ENCODE measurements at places on chromosomes 6 and 20.

DNA sequence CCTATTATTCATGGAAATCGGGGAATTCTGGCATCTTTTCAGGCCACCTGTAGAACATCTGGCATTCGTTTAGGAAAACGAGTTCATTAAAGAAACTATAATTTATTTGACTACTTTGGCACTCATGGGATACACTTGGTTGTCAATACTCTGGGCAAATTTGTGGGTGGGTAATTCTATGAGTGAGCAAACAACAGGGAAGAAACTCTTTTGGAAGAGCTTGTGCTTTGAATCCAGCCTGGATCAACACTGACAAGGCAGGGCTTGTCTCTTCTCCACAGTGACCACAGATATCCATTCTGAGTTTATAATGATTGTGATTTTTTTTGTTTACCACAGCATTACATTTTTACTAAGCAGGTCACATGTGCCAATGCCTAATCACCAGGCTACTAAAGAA is 394.7 kb downstream of the THBS2 start:
- DNase-seq: no peak

- no peak for DNase-seq
Observed at GRCh38 chr6:11798096-11798495, 19.5 kb upstream of the ADTRP start.

DNA sequence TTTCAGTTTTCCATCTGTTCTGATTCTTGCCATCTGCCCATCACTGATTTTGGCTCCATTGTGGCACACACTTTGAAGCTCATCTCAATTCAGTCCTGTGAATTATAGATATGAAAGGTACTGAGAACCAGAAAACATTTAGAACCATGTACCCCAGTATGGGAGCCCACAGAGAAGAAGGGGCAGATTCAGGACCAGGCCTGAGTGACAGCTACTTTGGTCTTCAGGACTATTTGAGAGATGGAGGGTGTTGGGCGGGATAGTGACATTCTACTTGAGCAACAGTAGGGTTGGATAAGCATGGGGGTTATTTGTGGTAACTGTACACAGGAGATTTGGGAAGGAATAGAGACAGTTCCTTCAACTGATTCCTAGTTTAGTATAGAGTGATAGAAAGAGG is 259.2 kb upstream of the MANEA start:
- no peak for DNase-seq

GRCh38 chr6:113818578-113818977 is 38.6 kb upstream of the MARCKS start:
- no peak for DNase-seq

GRCh38 chr20:55143601-55144000 is 668.2 kb downstream of the DOK5 start:
- DNase-seq: no peak

- DNase-seq: no peak
Observed at GRCh38 chr6:111417181-111417585, 65.8 kb downstream of the REV3L start.

- DNase-seq: no peak
Observed at GRCh38 chr6:170423814-170424603, 117.5 kb downstream of the FAM120B start.

DNA sequence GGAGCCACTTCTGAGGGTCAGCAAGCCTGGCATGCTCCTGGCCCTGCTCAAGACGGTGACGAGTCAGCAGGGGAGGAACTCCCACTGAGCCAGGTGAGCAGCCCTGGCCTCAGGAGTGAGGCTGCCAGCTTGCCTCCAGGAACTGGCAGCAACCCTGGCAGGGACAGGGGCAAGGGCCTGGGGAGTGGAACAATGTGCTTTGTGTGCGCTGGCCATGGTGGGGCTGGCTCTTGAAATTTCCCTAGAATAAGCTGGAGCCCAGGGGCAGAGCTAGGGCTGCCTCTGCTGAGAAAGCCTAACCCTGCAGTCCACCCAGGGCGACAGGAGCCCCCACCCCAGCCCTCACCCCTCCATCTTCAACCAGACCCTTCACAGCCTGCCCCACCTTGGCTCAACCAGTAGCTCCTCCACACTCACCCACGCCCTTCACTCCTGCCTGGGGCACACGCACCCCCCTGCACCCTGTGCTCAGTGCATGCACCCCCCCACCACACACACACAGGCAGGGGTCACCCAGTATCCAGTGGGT is 88.0 kb downstream of the MRPL14 start:
- no peak for DNase-seq

- DNase-seq: no peak
Observed at GRCh38 chr6:55888917-55889316, 13.5 kb upstream of the BMP5 start.

DNA sequence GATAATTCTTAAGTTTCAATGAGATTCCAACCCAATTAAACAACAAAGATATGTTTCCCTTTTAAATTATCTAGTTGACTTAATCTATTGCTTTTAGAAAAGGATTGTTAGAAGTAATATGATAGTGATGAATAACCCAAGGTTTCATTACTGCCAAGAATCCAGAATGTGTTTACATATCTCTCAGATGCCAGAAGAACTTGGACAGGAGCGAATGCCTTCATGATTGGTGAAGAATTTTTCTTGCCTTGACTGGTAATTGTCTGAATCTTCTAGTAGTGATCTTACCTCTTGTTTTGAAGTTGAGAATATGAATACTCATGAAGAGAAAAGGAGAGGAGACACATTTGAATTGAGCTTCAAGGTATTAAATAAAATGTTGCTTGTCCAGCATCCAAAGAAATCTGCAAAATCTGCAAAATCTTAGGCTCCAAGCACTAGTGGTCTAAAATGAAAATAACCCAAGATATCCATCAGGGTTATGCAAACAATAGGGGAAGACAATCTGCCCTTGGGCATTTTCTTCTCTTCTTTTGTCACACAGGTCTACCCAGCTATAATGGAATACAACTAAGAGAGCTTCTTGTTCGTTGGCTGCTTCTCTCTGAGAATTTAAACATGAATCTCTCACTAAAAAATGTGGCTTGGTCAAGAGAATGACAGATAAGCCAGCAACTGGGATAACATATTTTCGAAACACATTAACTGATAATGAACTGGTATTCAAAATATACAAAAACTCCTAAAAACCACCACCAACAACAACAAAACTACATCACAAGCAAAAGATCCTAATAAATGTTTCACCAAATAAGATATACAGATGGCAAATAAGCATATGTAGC is 928.9 kb downstream of the EYS start:
- no peak for DNase-seq

DNA sequence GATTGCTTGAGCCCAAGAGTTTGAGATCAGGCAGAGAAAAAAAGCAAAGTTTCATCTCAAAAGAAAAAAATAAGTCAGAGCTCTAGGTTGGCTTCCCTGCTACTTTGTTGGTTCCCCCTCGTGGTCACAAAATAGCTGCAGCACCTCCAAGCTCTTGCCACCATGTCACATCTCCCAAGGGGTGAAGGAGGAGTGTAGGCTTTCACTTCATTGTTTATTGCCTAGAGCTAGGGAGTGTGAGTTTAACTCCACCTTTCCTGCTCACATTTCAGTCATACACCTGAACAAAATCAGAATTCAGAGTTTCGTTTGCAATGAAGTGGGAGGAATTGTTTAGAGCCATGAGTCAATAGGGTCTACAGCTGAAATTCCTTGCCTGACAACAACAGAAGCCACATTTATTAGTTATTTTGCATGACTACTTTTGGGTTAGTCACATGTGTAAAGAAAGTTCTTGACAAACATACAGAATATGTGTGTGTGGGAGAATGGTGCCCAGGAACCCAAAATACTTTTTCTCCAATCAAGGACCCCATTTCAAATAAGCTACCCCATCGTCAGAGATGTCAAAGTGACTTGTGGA is 56.2 kb upstream of the UFL1 start:
- DNase-seq: no peak

DNA sequence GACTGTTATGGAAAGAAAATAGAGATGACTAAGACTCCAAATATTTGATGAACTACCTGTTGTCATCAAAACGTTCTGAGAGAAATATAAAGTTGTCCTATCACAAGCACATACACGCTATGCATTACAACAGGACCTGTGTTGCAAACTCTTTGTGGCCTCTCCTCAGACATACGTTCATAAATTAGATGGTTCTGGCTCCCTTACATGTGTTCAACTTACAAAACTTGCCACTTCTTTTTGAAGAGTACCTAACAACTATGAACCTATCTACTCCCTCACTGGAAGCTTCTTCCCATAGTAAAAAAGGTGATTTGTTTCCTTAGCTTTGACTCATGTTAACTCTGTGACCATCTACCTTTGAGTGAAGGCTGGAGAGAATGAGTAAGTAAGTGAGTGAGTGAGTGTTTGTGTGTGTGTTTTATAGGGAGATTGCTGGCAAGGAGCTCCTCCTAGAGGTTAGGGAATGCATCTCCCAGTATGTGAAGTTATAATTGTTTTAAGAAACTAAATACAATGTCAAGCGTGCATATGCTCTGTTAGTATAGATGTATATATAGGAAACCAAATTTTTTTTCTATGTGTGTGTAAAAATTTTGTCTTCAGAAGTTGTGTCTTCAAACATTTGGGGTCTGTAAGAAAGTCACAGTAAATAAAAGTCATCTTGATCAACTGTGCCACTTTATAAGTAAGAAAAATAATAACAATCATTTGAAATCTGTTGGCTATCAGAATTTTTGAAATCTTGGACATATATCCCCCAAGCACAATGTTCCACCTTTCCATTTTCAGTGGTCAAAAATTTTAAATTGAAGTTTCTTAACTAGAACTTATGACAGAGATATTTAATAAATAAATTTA is 1211.1 kb upstream of the GJE1 start:
- DNase-seq: no peak

DNA sequence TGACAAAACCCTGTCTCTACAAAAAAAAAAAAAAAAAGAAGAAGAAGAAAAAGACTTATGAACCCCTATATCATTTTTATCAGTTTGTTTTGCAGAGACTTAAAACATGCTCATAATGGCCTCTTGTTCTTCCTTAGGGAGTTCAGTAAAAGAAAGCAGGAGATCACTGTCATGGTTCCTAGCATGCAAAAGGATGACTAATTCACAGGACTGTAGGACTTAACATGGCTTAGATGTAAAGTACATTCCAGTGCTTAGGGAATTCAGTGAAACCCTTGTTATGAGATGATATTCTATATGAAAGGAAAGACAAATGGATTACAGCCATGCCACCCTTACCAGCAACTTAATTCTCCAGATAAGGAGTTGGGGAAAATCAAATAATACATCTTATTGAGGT is 29.5 kb downstream of the EEF1A1 start:
- DNase-seq: no peak

DNA sequence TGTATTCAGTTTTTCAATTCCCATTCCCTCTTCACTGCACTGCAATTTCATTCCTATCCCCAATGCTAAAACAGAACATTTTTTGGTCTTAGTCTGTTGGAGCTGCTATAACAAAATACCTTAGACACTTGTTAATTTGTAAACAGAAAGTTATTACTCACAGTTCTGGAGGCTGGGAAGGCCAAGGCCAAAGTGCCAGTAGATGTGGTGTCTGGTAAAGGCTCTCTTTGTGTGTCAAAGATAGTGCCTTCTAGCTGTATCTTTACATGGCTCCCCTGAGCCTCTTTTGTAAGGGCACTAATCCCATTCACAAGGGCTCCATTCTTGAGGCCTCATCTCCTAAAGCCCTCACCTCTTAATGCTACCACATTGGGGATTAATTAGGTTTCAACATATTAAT is 40.0 kb downstream of the PHIP start:
- DNase-seq: no peak

DNA sequence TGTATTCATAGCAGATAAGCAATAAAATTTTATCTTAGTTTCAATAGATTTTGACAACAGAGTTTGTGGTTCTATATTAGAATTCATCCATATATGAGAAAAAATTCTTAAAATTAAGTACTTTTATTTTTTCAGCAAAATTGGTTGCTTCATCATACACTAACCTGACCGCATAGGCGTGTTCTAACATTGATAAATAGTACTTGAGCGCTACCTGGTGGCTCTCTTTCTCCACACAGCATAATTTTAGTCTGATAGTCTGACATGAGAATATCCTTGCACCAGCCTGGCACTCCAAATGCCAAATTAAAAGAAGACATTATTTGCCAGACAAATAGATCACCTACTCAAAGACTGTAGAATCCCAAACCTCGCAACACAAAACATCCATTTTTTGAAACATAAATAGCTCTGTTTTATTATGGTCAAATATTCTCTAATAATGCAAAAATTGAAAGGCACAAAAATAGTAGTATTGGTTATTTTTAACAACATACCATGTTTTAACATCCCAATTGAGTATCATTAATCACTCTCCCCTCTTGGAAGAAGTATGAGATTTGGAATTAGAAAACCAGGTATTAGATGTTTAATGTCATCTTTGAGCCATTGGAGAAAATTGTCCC is 33.0 kb upstream of the FILIP1 start:
- peak; percentile 22 for DNase-seq

GRCh38 chr20:13260650-13261279 is 39.7 kb downstream of the ISM1 start:
- DNase-seq: no peak

DNA sequence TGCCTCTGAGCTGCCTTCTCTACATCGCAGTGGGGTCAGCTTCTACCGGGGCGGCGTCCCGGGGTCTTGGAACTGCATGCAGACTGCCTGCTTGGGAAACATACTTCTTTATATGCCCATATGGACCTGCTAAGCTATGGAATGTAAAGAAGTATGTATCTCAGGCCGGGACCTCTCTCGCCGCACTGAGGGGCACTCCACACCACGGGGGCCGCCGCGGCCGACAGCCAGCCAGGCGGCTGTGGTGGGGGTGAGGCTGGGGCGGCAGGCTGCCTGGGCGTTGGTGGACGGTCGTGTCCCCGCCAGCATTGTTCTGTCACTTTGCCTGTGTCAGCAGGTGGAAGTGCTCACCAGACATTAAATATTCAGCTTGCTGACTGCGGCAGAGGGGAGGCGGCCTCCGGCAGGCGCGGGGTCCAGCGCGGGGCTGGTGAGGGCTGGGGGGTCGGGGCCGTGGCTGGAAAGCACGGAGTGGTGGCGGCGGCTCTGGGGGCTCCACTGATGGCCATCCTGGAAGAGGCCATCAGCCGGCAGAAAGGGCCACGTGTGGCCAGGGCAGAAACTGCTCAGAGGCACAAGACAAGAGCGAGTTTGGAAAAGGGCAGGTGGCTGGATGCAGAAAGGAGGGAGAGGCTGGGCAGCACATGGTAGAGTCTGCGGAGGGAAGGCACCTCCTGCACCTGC is 78.6 kb upstream of the GATA5 start:
- DNase-seq: no peak

- no peak for DNase-seq
Observed at GRCh38 chr6:164628302-164628931, 681.0 kb downstream of the C6orf118 start.

DNA sequence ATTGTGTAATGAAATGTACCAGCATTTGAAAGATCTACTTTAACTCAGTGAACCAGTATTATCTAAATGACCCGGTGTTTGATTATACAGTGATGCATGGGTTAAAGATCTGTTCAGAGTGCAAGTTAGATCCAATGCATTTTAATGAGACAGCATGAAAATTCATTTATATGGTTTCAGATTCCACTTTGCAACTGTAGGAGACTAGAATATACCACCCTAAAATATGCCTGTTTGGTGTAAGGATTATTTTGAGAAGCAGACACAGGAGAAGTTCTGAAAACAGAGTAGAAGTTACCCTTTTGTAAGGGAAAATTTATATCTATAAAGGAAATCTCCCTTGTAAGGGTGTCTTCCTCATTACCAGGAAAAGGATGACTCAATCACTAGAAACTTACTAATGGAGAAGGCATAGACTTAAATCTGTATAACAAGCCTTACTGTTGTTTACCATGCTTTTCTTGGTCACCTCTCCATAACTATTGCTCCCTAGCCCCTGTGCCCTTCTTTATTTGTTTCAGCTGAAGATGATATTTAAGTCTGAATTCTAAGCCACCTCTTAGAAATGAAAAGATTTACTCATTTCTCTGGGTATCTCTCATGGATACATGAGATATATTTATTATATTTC is 105.4 kb downstream of the NCOA3 start:
- DNase-seq: no peak
